Stimulated activated CD8-positive, alpha-beta memory T cell treated with anti-CD3 and anti-CD28 coated beads, Interleukin-15, amount 100 ng/mL, for 48 hours (primary cell): ENCODE measurements at places on chromosomes 11 and 22.

DNA sequence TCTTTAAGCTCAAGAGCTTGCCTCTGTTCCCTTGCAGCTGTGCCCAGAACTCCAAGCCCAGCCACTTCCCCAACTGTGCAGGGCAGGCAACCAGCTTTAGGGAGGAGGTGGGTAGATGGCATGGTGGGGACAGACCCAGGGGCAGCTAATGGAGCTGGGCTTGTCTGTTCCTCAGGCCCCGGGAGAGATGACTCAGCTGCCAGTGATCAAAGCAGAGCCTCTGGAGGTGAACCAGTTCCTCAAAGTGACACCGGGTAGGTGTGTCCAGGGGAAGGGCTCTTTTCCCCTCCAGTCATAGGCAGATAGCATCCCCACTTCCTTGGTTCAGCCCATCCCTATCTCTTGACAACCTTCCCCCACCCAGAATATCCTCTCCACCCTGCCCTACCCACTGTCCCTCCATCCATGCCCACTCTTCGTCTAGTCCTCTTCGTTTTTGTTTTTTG lies 32.4 kb downstream of the CREB3L1 start:
- DNase-seq = no peak

DNA sequence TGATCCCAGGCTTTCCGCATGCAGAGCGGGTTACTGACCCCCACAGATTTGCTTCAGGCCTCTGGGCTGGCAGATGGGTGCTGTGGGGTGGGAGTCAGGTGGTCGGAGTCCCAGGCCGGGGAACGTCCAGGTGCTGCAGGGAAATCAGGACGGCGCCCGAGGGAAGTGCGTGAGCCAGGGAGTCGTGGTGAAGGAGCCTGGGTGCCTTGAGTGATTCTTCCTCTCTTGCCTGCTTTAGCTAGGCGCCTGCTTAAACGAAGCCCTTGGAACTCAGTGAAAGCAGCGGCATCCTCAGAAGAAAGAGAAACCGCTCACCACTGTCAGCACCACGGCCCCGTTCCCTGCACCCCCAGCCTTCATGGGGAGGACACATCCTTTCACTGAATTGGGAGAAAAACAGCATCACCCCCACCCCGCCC lies 455.6 kb downstream of the BRD1 start:
- no peak for DNase-seq

- no peak for DNase-seq
These were observed 945.3 kb downstream of the LRRC4C start for GRCh38 chr11:40514124-40514523.

DNA sequence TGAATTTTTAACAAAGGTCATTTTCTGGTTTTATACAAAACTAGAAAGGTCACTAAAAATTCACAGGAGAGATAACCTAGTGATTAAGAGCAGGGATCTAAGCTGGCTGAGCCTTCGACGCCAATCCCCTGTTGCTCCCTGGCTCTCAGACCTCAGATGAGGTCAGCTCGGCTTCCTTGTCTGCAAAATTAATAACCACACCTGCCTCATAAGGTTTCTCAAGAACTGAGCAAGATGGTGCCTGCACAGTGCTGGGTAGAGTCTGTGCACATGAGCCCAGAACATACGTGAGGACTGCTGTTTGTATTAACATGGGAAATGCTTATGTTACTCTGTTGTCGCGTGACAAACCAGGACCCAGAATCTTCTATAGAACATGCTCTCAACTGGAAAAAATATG lies 24.4 kb upstream of the CD5 start:
- DNase-seq = no peak

- DNase-seq = no peak
These were observed 92.3 kb upstream of the B3GAT1 start for GRCh38 chr11:134504146-134504905.

GRCh38 chr22:49685686-49686085 lies 142.0 kb downstream of the BRD1 start:
- DNase-seq = no peak

DNA sequence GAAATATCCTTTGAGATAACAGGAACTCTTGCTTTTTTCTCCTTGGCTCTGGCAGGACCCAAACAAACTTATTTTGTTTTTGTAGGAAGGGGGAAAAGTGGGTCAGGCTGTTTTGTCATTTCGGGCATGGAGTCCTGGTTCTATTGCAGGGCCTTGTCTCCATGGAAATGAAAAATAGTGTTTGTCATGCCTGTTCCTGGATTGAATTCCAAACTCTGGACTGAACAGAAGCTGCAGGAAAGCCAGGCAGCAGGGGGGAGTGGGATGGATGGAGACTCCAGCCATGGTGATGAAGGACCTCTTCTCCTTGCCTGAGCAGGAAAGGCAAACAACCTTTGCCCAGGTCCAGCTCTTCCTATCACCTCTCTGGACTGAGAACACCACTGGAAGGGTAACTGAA lies 87.0 kb downstream of the SCN3B start:
- DNase-seq = no peak

DNA sequence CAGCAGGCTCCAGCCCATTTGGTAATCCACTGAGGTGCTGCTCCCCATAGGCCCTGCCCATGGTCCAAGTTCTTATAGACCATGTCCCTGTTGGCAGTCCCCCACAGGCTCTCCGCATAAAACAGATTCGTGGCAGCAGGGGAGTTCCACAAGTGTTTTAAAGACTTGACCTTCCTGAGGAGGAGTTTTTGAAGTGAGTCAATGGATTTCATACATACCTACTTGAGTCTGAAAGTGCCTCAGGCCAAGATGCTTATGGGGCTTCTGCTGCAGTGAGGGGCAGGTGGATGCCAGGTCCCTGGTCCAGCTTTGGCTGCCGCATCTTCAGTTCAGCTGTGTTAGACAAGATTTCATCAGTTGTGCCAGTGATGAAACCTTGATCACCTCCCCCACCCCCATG lies 43.3 kb downstream of the CABIN1 start:
- DNase-seq = no peak

DNA sequence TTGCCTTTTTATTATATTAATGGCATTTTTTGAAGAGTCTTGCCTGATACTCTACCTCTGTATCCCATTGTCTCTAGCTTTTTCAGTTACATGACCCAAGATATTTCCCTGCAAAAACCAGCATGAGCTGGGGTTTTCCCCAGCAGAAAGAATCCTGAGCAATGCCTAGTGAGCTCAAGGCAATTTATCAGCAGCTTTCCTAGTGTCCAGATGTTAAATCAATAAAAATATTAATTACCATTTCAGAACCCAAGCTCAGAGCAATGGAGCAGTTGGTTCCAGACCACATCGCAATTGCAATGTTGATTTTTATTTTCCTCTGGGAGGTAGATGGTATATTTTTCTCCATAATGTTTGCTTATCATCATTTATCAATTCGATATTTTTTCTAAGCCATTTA lies 137.2 kb downstream of the RAB38 start:
- no peak for DNase-seq

- DNase-seq = no peak
These were observed 23.5 kb upstream of the BLID start for GRCh38 chr11:122139595-122139866.

DNA sequence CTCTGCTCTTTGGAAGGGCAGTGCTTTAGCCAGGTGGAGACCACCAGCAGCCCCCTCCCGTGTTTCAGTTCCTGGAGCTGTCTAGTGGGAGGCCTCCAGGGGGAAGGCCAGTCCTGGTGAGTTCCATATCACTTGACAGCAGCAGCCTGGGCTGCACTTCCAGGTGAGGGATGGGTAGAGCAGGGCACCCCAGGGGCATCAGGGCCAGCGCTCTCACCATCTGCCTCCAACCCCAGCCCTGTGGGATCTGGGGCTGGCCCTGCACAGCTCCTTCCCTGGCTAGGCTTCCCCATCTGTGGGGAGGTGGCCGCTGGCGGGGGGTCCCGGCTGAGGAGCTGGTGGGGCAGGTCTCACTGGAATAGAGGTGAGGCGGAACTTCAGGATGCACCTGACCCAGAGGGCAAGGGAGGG lies 60.5 kb downstream of the MORC2 start:
- no peak for DNase-seq

GRCh38 chr11:74459584-74459983 lies 7.8 kb downstream of the KCNE3 start:
- no peak for DNase-seq

GRCh38 chr11:72466410-72466809 lies 32.1 kb upstream of the CLPB start:
- DNase-seq = no peak

GRCh38 chr11:44159848-44160721 lies 64.6 kb downstream of the EXT2 start:
- no peak for DNase-seq

DNA sequence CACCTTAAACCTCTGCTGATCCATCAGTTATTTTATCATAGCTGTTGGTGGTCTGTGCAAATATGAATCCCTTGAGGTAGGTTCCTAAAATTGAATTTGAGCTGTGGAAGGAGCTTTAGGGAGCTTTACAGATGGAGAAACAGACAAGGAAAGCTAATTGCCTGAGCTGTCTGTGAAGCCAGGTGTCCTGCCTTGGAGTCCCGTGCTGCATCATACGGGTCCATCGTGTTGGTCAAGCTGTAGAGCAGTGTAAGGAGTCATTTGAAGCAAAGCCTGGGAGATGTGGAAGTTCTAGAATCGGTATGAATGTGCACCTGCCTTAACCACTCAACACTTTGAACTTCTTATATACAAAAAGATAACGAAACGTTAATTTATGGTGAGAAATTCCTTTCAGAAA lies 1.0 kb downstream of the POLA2 start:
- DNase-seq = no peak

DNA sequence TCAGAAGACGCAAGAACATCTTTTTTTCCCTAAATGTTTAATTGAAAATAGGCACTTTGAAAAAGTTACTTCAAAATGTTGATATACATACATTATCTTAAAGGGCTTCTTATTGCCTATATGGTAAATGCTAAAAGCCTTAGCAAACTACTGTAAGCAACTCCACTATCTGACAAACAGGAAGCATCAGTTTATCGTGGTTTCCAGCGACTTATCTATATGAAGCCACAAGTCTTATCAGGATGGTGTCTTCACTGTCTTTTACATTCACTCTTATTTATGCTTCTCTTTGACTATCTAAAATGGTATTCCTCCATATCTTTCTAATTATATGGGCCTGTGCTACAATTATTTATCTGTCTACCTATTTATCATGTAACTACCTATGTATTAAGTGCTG lies 2091.9 kb downstream of the LRRC4C start:
- DNase-seq = no peak

GRCh38 chr22:44182588-44183286 lies 2.0 kb downstream of the PARVG start:
- peak; percentile 36 for DNase-seq

- no peak for DNase-seq
These were observed 20.5 kb upstream of the IL17REL start for GRCh38 chr22:50032941-50033601.
